A549 treated with AZD2906 at 1 μM for 4 hours (cell line): ENCODE measurements at places on chromosomes 16 and 17. TPM values are rescaled to one million over a fixed set of nuclear protein-coding genes. Genes with fewer than 3 reads are reported as not detected.

Gene MT1A
- total RNA-seq: 30.1 to 42.3 TPM (median 34.0 TPM) in 5 replicates

Gene SAP30BP
- total RNA-seq: 124 to 150 TPM (median 132 TPM) in 5 replicates

Gene PYY
- total RNA-seq: 0.08 TPM in 1 of 5 replicates, not detected in the others

Gene C16orf54
- total RNA-seq: not detected in 5 replicates

Gene CRYBA1
- total RNA-seq: not detected in 5 replicates

Gene KCNJ18
- total RNA-seq: 0.03 to 0.07 TPM (median 0.05 TPM) in 4 of 5 replicates, not detected in the other

Gene CD300LG
- not detected in 5 replicates for total RNA-seq

Gene ALOX15B
- 0.42 to 0.60 TPM (median 0.51 TPM) in 5 replicates for total RNA-seq

Gene NFATC2IP
- total RNA-seq: 18.8 to 27.7 TPM (median 24.8 TPM) in 5 replicates

Gene DNASE1
- total RNA-seq: 2.2 to 4.4 TPM (median 3.9 TPM) in 5 replicates

Gene CCL13
- not detected in 5 replicates for total RNA-seq

Gene PRSS36
- total RNA-seq: 0.84 to 2.1 TPM (median 1.3 TPM) in 5 replicates

Gene ENPP7
- not detected in 5 replicates for total RNA-seq

Gene SLC43A2
- 4.7 to 6.8 TPM (median 5.9 TPM) in 5 replicates for total RNA-seq

Gene CTRL
- 1.2 to 1.9 TPM (median 1.5 TPM) in 5 replicates for total RNA-seq

Gene NPIPB6
- 1.2 to 2.3 TPM (median 1.5 TPM) in 5 replicates for total RNA-seq

Gene NDUFAF8
- 82.9 to 251 TPM (median 214 TPM) in 5 replicates for total RNA-seq

Gene TLCD2
- 1.3 to 2.0 TPM (median 1.6 TPM) in 5 replicates for total RNA-seq

Gene GPR179
- total RNA-seq: 0.02 to 0.06 TPM (median 0.03 TPM) in 5 replicates

Gene FAM117A
- 1.3 to 1.9 TPM (median 1.8 TPM) in 5 replicates for total RNA-seq

Gene KATNIP
- 10.3 to 13.2 TPM (median 11.2 TPM) in 5 replicates for total RNA-seq

Gene MMP28
- total RNA-seq: 4.9 to 8.4 TPM (median 7.1 TPM) in 5 replicates

Gene SLC35B1
- 87.4 to 95.8 TPM (median 89.0 TPM) in 5 replicates for total RNA-seq

Gene CMTM1
- 1.1 to 1.6 TPM (median 1.5 TPM) in 5 replicates for total RNA-seq

Gene FOXC2
- total RNA-seq: 4.9 to 6.2 TPM (median 5.8 TPM) in 5 replicates

Gene VPS9D1
- total RNA-seq: 4.3 to 5.2 TPM (median 4.9 TPM) in 5 replicates

Gene CTRB2
- total RNA-seq: 0.16 TPM in 1 of 5 replicates, not detected in the others

Gene PRSS33
- 0.05 to 0.06 TPM in 2 of 5 replicates, not detected in the others for total RNA-seq

Gene GH2
- not detected in 5 replicates for total RNA-seq

Gene CDR2L
- 72.0 to 93.7 TPM (median 89.5 TPM) in 5 replicates for total RNA-seq
